LHCN-M2 (cell line): ENCODE measurements at places on chromosomes 5 and 9.

DNA sequence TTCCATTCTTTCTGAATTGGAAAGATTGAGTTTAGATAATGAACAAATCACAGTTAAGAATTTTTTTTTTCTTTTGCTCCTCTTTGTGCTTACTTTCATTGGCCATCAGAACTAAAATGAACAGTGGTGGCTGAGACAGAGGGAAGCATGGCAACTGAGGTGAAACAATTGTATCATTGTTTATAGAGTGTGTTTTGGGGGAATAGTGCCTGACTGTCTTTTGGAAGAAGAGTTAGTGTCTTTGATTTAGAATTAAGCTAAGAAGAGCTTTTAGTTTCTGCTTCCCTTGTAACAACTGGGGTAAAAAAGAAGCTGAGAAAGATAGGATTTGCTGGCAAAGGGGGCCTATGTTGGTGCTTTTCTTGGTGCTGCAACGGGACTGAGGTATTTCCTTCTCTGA, 24.0 kb downstream of the HSD17B4 start:
- DNase-seq, result no peak

- DNase-seq, result no peak
Measured at GRCh38 chr9:121185774-121186403, 15.8 kb downstream of the RAB14 start.

DNA sequence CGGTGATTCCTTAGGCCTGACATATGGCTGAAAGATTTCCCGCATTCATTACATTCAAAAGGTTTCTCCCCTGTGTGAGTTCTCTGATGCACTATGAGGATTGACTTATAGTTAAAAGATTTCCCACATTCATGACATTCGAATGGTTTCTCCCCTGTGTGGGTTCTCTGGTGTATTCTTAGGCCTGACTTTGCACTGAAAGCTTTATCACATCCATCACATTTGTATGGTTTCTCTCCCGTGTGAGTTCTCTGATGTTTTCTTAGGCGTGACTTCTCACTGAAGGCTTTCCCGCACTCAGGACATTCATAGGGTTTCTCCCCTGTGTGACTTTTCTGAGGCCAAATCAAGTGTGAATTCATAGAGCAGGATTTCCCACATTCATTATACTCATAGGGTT, 35.8 kb downstream of the ZNF782 start:
- peak; percentile 6 for DNase-seq

DNA sequence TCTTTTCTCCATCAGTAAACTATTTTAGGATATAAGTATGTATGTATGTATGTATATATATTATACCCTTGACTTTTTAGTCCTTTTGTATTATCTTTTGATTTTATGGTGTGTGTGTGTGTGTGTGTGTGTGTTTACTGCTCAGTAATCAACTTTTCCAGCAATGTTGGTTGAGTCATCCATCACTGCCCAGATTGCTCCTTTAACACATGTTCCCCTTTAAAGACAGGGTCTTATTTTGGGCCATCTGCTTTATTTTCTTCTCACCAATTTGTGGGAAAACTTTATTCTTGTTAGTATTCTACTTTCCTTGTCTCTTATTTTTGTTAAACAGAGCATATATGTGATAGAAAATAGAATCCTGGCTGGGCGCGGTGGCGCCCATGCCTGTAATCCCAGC, 28.1 kb downstream of the ANKRD33B start:
- DNase-seq, result no peak

GRCh38 chr5:83418356-83419321, 52.9 kb upstream of the VCAN start:
- DNase-seq, result no peak

- peak; percentile 74 for DNase-seq
Measured at GRCh38 chr5:97192580-97193354, 9.7 kb upstream of the RIOK2 start.

- peak; percentile 0 for DNase-seq
Measured at GRCh38 chr9:22790329-22790728, 343.7 kb downstream of the DMRTA1 start.

- no peak for DNase-seq
Measured at GRCh38 chr9:12463641-12464040, 229.5 kb upstream of the TYRP1 start.

DNA sequence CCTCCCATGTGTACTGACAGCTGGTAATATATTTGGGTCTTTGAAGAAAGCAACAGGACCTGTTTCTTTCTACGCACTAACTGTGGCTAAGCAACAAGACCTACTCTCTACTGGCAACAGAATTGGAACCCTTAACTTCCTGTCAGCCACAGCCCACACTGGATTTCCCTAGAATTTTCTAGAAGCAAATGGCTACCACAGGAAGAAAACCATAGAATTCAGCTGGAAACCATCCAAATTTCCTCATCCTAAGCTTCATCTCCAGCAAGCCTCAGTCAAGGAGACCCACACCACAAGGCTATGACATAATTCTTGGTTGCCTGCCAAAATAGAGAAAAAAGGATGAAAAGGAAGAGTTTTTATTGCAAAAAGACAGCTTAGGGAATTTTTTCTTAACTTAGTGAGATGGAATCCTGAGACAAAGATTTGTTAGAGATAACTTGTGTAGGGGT, 171.8 kb upstream of the TNC start:
- DNase-seq, result peak; percentile 59

GRCh38 chr9:92100237-92100911, 14.8 kb downstream of the SPTLC1 start:
- peak; percentile 82 for DNase-seq

DNA sequence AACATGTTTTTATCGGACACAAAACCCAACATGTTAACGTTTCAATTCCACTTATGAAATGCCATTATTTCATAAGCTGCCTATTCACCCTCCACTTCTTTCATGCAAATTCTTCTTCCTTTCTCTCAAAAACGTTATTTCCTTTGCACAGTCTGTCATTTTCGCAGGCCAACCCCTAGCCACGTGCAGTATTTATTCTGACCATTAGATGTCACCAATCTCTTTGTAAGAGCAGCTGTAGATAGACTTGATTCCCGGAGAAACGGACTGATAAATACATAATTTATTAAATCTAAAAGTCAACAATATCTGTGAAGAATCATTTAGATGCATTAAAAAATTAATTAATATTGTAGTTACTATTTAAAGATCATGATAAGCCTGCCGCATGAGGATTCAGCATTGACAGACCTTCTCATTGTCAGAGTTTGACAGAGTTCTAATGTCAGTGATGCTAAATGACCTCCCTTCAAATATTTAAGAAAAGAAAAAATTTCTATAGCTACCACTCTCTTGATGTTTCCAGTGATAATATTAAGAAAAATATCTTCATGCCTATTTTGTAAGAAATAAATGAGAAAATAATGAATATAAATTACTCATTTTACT, 933.6 kb downstream of the CDH12 start:
- peak; percentile 0 for DNase-seq

- DNase-seq, result no peak
Measured at GRCh38 chr9:90107726-90108655, 503.2 kb downstream of the GADD45G start.

- DNase-seq, result no peak
Measured at GRCh38 chr9:123787416-123787815, 142.5 kb downstream of the DENND1A start.

DNA sequence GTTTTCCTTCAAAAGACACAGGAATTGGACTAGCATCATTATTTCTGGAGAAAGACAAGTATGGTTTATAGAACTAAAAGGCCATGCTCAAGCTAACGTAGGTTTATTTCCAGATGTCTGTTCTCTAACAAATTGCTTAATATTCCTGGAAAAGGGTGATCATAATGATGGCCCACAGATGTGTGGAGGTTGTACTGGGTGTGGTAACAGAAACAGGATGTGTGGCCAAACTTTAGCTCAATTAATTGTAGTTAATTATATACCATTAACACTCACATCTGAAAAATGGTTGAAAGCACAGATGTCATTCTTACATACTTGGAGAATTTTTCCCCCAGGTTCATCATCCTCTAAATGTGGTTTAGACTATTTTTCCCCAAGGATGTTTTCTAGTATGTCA, 292.7 kb upstream of the RASA1 start:
- DNase-seq, result no peak
